Activated CD4-positive, alpha-beta memory T cell treated with anti-CD3 and anti-CD28 coated beads, Interleukin-2, amount 10 ng/mL, durations not matched to agents 7 days and 5 days (primary cell): ENCODE measurements at places on chromosomes 13 and 19.

DNA sequence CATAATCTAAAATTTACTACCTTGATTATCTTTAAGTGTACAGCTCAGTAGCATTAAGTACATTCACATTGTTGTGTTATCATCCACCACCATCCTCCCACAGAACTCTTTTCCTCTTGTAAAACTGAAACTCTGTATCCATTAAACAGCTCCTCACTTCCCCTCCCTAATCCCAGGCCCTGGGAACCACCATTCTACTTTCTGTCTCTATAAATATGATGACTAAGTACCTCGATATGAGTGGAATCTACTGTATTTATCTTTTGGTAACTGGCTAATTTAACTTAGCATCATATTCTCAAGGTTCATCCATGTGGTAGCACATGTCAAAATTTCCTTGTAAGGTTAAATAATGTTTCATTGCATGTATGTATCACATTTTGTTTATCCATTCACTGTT is 49.0 kb upstream of the POMP start:
- DNase-seq = no peak

- no peak for DNase-seq
Observed at GRCh38 chr19:45215391-45216191, 29.6 kb downstream of the EXOC3L2 start.

DNA sequence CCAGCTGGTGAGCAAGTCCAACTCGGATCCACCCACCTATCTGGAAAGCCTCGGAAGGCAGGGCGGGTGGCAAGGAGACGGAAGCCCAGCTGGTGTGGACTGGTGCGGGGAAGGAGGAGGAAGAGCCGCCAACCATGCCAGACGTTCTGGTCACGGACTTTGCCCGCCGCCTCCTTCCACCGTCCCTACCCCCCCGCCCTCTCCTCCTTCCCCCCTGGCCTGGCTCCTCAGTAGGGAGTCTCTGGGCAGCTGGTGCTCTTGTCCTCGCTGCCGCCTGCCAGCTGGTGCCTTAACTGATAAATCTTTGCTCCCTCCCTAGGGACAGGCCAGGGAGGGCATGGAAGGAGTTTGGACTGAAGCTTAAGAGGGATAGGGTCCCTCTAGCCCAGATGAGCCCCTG is 4.8 kb downstream of the SYNGR4 start:
- no peak for DNase-seq

GRCh38 chr13:44667943-44668342 is 91.8 kb upstream of the TSC22D1 start:
- DNase-seq = no peak

DNA sequence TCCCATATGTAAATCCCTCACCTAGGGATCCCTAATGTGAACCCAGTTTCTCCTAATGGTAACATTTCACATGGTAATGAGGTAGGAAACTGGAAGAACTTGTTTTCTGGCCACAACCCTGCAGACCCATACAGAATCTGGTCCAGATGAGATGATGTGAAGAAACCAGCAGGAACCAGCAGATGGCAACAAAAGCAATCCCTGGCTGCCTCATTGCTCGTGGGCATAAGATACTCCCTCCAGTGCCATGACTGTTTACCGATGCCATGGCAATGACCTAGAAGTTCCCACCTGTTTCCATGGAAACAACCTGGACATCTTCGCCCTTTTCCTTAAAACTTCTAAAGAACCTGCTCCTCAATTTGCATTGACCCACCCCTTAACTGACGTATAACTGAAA is 1.4 kb upstream of the CD209 start:
- no peak for DNase-seq

DNA sequence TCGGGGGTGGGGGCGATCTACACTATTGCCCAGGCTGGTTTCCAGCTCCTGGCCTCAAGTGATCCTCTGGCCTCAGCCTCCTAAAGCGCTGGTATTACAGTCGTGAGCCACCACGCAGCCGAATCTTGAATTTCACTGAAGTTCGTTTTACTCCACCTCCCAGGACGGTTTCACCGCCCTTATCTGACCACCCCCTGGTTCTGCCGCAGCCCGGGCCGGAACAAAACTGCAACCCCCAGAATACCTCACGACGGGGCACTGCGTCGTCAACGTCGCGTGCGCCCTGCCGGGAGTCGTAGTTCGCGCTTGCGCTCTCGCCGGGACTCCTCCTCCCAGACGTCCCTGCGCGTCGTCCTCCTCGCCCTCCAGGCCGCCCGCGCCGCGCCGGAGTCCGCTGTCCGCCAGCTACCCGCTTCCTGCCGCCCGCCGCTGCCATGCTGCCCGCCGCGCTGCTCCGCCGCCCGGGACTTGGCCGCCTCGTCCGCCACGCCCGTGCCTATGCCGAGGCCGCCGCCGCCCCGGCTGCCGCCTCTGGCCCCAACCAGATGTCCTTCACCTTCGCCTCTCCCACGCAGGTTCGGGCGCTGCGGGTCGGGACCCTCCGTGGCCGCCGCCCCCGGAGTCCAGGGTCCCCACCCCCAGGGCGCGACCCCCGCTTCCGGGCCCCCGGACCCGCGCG is at the start of gene ATP5F1D:
ATP5F1D (plus strand) TSS at position 335 of the 679 bp plus-strand sequence; CDS start at position 435, 100 bp downstream.
- DNase-seq = peak; percentile 93

GRCh38 chr13:67063036-67063435 is 167.1 kb downstream of the PCDH9 start:
- DNase-seq = no peak

DNA sequence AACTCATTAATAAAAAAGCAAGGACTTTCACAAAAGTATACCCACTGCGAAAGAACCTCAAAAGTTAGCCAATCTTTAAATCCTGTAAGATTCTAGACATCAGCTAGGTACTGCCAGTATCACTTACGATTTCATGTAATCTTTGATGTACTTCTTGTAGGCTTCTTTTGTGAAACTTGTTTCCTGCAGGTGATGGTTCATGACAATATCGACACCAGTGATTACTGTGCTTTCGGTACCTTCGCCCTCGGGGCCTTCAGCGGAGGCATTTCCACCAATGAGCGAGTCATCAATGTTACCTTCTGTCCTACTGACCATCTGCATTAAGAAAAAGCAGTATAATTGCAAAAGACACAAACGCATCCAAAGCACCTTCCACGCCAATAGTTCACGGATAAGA is 1.1 kb downstream of the TPT1 start:
- DNase-seq = peak; percentile 38

GRCh38 chr19:2922987-2923386 is 21.8 kb downstream of the ZNF77 start:
- no peak for DNase-seq

GRCh38 chr13:38826182-38826813 is 139.4 kb downstream of the FREM2 start:
- no peak for DNase-seq
